Right renal cortex interstitium (tissue), 3 donors: ENCODE measurements at places on chromosomes 4 and X. TPM values are rescaled to one million over a fixed set of nuclear protein-coding genes. Genes with fewer than 3 reads are reported as not detected.

- DNase-seq, result no peak
Observed at GRCh38 chrX:19792412-19792811, 95.0 kb downstream of the SH3KBP1 start.

DNA sequence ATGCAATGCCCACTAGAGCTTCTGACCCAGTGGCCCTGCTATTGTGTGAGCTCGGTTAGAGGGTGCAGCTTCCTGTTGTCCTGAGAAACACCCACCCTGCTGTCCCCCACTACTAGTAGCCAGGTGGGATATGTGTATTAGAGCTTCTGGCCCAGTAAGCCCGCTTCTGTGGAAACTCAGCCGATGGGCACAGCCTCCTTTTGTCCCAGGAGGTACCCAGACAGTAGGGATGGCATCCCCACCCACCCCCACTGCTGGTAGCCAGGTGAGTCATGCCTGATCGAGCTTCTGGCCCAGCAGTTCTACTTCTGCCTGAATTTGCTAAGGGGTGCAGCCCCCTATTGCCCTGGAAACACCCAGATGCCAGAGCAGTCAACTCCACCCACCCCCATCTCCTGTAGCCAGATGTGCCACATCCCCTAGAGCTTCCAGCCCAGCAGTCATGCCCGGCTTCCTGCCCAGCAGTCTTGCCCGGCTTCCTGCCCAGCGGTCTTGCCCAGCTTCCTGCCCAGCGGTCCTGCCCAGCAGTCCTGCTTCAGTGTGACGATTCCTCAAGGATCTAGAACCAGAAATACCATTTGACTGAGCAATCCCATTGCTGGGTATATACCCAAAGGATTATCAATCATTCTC is 162.7 kb upstream of the KLF8 start:
- DNase-seq, result no peak

The MMRN1 gene
- 2.5 TPM for polyA plus RNA-seq

DNA sequence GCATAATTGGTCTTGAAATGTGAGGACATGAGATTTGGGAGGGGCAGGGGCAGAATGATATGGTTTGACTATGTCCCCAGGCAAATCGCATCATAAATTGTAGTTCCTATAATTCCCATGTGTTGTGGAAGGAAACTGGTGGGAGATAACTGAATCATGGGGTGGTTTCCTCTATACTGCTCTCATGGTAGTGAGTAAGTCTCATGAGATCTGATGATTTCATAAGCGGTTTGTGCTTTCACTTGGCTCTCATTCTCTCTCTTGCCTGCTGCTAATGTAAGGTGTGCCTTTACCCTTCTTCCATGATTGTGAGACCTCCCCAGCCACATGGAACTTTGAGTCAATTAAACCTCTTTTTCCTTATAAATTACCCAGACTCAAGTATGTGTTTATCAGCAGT is 2595.9 kb downstream of the PCDH7 start:
- no peak for DNase-seq

DNA sequence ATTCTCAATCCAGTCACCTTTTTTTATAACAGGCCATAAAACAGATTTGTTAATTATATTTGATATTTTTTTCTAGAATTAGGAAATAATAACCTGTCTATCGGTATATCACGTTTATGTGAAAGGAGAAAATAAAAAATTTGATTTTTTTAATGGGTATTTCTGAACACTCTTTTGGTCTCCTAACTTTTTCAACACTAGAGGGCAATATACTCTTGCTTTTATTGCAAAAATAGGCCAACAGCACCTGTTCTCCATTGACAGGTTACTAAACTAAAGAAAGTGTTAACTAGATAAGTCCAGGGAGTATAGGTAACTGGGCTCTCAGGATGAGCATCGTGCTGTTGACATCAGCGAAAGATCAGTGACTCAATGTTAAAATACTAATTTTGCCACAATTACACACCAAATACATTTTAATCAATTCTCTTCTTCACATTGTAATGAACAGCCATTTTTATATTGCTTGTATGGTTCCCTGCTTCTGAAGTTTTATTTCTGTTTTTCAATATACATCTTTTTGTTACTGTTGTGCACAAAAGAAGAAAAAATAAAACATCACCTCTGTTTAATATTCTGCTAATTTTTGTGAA is 22.8 kb downstream of the NDST4 start:
- no peak for DNase-seq

- no peak for DNase-seq
Observed at GRCh38 chrX:41600291-41600690, 88.5 kb upstream of the GPR34 start.

DNA sequence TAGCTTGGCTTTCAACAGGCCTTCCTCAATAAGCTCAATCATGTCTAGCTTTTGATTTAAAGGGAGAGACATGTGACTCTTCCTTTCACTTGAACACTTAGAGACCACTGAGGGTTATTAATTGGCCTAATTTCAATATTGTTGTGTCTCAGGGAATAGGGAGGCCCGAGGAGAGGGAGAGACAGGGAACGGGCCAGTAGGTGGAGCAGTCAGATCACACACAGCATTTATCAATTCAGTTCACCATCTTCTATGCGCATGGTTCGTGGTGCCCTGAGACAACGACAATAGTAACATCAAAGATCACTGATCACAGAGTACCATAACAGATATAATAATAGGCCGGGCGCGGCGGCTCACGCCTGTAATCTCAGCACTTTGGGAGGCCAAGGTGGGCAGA is 17.8 kb downstream of the ZNF81 start:
- DNase-seq, result no peak

- DNase-seq, result no peak
Observed at GRCh38 chr4:106614441-106614840, 245.9 kb upstream of the GIMD1 start.
